NCI-H524 (cell line): ENCODE measurements at places on chromosomes 5 and 9.

DNA sequence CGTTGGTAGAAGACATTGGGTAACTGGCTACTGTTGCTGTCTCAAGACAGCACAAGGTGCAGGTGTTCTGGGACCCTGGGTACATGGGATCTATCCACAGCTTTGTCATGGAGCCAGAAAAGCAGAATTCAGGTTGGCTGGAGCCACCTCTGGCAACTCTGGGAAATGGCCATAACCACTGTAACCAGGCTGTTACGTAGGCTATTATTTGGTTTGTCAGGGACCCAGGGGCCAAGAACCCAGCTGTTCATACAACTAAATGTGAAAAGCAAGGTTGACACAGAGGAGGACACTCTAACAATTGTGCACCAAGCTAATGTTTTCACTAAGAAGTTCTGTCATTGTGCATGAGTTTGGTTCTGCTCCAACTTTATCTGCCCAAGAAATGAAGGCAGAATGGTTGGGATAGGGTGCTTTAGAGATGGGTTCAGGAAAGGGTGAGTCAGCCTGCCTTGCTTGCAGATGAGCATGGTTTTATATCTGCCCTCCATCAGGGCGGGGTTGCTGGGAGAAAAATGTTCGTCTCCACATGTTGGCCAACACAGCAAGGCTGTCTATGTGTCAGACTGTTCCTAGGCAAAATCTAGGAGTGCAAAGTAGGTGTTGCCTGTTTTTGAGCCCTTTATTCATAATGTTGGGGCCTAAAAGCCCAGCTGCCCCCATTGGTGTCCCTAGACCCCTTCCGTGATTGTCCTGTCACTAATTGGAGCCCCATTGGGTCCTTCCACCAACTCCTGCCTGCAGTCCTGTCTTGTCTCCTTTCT is 131.3 kb upstream of the DAP start:
- DNase-seq = no peak

- DNase-seq = no peak
Measured at GRCh38 chr5:140569197-140569596, 4.6 kb downstream of the SLC35A4 start.

GRCh38 chr9:137366891-137367381 is 56.0 kb downstream of the EXD3 start:
- no peak for DNase-seq

GRCh38 chr9:134593286-134594077 is 48.1 kb upstream of the COL5A1 start:
- no peak for DNase-seq

GRCh38 chr9:13628526-13628925 is 349.0 kb upstream of the MPDZ start:
- DNase-seq = no peak

GRCh38 chr9:81303658-81304057 is 385.7 kb downstream of the TLE1 start:
- no peak for DNase-seq

DNA sequence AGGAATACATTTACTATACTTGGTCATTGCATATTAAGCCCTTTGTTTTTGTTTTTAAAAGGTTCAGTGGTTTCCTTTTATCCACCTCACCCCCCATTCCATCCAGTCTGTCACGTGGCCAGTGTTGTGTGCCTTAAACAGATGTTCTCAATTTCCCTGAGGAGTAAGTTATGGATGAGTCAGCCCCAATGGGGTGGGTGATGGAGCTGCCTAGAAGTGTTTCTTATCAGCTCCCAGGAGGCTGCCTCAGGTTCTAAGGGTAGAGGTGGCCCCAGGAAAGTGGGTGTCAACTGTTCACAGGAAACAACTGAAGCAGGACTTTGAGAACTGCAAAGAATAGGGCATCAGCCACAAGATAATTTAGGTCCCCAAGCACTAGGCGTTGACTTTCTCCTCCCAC is 41.1 kb downstream of the ACTBL2 start:
- DNase-seq = peak; percentile 15

- DNase-seq = no peak
Measured at GRCh38 chr9:103242025-103242424, 246.9 kb downstream of the CYLC2 start.

DNA sequence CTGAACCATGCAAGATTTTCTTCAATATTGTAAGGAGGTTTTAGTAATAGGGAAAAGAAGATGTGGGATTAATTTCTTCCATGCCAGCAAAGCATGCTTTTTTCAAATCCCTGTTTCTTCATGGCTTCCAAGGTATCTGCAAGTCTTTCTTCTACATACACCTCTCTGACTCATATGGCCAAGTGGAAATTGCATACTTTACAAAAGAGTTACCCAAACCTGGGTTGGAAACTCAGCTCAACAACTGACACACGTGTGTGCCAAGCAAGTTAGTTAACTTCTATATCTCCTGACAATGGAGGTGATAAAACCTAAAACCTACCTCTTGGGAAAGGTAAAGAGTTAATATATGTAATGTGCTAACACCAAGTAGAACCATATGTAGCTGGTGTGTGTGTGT is 28.5 kb upstream of the MAMDC2 start:
- DNase-seq = no peak

DNA sequence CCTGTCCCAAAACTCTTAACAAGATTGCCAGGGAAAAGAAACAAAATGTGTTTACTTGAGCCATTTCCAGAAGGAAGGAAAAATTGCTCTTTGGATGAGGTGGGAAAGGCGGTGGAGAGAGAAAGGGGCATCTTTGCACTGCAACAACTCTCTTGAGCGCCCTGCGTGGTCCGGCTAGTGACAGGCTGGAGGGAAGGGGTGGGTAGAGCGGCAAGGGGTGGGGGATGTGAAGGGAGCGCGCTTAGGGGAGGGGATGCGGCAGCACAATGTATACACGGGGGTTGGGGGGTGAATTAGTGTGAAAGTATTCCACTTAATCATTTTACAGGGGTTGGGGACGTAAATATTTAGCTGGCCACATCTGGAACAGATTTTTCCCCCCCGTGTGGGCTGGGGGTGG is 1.3 kb downstream of the FGF10 start:
- DNase-seq = no peak

GRCh38 chr9:12735665-12736064 is 39.2 kb upstream of the LURAP1L start:
- DNase-seq = no peak

- peak; percentile 79 for DNase-seq
Measured at GRCh38 chr9:130144703-130145102, 27.5 kb upstream of the NCS1 start.

GRCh38 chr9:129876815-129877214 is 41.6 kb downstream of the USP20 start:
- no peak for DNase-seq

DNA sequence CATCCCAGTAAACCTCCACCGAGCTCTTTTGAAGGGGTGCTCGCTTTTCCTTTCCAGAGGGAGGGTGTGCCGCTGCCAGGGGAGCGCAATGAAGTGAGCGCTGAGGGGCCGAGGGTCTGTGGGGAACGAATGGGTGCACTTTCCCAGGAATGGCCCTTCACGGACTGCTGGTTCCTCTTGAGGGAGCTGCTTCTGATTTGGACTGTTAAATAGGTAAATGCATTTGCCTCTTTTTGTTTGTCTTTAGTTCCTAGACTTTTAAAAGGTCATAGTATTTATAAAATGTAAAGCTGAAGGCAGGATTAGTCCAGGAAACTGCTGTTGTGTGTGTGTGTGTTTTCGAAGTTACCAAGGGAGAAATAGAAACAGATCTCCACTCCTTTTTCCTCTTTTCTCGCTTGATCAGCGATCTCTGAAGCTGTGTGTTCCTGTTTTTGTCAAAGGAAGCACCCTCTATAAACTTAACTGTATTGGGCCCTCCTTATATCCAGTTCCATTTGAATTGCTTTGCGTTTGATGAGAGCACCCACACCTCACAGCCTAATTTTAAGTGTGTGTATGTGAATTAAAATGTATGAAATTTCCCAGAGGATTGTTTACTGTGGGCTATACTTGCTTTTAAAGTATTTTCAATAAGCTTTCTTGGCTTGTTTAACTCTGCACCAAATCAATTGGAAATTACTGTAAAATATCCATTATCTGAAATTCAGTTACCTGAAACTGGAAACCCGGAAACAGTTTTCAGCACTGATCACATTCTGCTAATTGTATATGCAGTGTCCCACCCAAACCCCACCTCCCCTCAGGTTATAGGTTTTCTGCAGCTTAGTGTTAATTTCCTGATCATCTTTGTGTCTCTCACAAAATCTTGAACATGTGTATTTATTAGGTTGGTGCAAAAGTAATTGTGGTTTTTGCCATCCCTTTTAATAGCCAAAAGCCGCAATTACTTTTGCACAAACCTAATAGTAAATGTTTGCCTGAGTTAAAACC is 966 bp downstream of the SNX2 start:
- DNase-seq = peak; percentile 10

DNA sequence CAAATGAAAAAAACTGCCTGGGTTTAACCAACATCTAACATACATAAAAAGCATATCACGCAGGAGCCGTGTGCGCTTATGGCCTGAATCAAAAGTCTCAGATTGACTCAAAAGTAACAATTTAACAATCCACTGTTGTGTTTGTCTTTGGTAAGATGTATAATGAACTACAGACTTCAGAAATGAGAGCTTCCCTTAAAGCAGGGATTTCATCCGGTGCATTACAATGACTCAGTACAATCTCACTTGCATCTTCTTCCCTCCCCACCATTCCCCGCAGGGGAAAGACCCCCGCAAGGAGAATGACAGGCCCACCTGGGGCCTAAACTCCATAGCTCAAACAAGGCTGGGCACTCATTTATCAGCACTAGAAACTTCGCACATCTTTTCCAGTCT is 1.4 kb downstream of the ZFR start:
- DNase-seq = no peak

GRCh38 chr5:76305775-76306174 is 97.3 kb upstream of the IQGAP2 start:
- peak; percentile 0 for DNase-seq

DNA sequence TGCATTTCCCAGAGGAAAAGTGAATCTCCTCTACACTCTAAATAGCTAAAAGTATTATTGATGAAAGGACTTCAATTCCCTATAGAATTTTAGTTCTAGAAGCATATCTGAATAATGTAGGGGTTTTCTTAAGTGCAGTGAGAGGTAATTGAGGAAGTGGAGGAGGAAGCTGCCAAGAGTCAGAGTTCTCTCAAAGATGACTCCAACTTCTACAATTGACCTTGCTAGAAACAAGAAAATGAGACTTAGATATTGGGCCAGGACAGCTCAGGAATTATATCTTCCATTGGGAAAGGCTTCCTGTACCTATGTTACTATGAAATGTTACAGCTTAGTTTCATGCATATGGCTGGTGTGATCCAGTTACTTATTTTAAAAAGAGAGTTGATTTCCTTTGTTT is 10.4 kb upstream of the F2R start:
- DNase-seq = no peak

DNA sequence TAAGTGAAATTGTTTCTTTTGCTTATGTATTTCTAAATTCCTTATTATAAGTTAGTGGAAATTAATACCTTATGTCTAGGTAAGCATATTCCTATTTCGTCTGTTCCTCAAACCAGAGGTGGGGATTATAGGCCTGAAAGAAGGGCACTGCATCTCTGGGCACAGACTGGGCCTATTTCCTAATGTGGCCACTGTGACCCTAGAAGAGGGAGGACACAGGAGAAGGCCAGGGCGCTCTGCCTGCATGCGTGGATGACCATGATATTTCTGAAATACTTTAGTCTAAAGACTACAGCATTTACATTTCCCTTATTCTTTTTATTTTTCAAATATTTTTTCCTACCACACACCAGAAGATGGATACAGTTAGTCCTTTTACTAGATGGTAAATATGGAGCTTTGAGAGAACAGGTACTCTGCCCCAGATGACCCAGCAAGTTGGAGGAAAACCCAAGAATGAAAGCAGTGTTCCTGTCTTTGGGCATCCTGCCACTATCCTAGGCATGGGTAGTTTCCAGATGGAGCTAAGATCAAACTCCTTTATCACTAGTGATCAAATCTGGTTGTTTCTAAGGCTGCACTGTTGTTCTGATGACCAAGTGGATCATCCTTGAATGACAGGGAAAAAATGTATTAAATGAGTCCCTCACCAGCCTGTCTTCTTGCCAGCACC is 27.8 kb downstream of the RUSC2 start:
- no peak for DNase-seq

DNA sequence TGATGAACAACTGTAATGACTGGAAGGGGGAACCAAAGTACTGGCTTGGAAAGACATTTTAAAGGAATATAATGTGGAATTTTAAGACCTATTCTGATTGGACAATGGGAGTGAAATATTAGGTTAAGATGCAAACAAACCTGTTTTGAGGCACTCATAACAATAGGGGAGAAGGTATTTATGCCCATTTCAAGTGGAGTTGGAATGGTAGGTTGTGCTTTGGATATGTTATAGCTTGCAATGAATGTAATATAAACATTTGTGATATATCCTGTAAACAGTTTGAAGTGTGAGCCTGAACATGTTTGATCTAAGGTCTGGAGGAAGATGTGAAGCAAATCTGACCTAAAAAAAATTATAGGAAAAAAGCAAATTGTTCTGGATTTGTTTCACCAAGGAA is 129.6 kb upstream of the GRHPR start:
- DNase-seq = no peak

DNA sequence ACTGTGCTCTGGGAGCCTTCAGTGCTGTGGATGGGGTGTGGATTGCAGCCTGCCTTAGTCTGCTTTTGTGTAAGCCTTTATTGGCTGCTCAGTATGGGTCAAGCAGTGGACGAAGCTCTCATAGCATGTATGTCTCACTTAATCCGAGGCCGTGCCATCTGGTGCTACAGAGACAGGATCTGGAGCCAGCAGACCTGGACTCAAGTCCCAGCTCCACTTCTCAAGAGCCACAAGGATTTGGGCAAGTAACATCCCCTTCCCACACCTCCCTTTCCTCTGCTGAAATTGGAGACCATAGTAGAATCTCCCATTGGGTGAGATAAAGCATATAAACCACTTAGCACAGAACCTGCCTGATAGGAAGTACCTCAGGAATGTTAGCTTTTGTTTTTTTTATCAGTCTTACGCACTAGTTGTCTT is 23.4 kb upstream of the LECT2 start:
- DNase-seq = peak; percentile 92

- peak; percentile 95 for DNase-seq
Measured at GRCh38 chr9:137138058-137138721, 764 bp upstream of the GRIN1 start.

DNA sequence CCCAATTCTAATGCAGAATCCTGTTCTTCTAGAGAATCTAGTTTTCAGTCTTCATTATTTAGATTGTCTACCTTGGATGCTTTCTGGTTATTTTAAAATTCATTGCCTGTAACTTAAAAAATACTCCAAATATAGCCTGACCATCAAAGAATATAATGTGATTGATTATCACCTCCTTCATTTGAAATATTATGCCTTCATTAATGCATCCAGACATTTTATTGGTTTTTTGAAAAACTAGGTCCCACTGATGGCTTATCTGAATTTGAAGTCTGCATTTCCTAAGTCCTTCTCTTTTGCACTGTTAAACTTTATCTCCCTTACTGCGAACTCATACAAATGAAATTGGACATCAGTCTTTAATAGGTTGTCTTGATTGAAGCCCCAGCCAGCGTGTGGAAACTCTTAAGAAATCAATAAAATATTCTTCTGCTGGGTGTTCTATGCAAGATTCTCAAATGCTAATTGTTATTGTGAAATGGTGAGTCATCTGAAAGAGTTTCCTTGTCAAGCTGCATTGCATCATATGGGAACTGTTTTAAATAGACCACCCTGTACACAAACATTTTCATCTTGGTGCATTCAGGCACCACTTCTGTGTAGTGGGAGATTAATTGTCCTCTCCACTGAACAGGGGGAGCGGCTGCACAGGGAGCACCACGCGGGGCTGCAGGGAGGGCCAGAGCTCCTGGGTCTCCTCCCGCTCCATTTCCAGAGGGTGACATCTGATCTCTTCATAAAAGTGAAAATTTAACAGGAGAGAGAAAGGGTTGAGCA is 92.3 kb upstream of the FANCC start:
- DNase-seq = no peak
